ENCODE measurements at places on chromosomes 7 and 10. TPM values are rescaled to one million over a fixed set of nuclear protein-coding genes. Genes with fewer than 3 reads are reported as not detected.

Gene VOPP1
- polyA plus RNA-seq: 35.4 TPM

Gene PIP
- not detected for polyA plus RNA-seq

Gene VWDE
- 3.0 TPM for polyA plus RNA-seq

DNA sequence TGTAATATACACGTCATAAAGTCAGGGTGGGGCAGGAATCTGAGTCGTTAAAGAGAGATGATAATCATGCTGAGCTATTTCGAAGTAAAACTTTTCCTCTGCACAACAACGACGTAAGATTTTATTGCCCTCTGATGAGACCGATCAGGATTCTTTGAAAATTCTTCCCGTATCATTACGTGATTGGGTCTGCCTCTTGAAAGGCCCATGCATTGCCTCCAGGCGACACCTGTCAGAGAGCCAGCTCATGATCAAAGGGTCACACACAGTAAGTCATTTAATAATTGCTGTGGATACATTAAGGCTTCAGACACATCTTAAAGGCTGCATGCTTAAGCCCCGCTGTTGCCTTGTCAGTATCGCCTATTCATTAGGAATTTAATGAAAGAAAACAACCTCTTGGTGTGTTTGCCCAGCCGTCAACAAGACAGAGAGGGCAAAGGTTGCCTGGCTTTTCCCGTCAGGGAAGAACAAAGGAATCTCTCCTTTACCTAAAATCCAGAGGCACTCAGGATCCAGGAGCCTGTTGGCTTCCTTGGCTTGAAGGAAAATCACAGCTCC, 189.0 kb upstream of the SH2B2 start:
- no peak for DNase-seq

GRCh38 chr10:103659674-103660363, 166.3 kb downstream of the NEURL1 start:
- DNase-seq: peak; percentile 78

DNA sequence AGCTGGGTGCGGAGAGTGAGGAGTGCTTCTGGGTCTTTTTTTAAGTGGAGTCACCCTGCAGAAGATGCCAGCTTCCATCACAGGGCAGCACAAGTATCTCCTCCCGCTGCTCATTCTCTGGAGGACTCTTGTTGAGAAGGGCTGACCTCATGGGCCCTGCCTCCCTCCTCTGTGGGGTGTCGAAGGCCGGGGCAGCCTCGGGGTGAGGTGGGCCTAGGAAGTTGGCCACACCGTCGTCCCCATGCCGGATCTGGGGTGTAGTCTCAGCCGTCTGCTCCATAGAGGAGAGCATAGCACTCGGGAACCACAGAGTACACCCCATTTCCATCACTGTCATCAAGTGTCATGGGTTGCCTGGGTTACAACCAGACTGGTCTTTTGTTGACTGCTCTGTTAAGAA, 85.0 kb downstream of the TRRAP start:
- DNase-seq: no peak

DNA sequence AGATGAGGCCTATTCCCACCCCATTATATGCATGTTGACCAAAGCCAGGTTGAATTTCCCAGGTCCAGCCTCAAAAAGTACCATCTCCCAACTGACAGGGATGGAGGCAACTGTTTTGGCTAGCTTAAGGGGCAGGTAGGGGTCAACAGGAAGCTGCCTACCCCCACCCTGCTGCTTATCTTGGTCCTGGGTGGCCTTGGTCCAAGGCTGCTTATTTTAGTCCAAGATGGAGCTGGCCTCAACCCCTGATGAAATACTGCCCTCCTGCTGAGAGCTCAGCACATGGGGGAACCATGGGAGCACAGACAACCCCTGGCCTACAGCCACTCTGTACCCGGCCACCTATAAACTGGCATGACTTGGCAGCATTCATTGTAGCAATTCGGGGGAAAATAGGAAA, 23.1 kb downstream of the MYO1G start:
- no peak for DNase-seq
